ENCODE measurements at places on chromosomes 13 and 19.
A peak's percentile ranks its signal among the peaks of the same experiment; 100 is the strongest.

DNA sequence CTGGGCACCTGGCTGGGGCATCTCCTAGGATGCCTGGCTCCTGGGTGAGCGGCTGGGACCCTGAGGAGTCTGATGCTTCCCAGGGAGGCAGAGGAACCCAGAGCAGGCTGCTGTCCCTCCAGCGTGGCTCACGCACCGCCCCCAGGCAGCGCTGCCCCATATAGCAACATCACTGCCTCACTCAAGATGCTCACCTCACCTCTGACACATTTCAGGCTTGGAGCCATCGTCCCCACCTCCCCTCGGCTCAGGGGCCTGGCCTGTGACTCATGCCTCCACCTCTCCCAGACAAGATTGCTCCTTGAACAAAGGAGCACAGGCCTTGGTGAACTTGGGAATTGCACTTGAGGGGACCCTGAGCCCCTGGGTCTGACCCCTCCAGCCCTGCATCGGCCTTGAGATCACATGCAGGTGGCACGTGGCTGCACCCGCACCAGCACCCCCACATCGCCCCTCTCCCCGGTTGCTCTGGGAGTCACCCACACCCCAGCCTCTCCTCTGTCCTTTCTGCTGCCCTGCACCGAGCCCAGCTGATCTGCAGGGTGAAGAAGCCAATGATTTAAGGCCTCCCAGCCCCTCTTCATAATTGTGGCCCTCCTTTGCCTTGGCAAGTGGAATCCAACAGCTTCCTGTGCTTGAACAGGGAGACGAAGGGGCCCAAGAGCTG, 11.2 kb downstream of the CEBPA start:
- DNase-seq: no peak

DNA sequence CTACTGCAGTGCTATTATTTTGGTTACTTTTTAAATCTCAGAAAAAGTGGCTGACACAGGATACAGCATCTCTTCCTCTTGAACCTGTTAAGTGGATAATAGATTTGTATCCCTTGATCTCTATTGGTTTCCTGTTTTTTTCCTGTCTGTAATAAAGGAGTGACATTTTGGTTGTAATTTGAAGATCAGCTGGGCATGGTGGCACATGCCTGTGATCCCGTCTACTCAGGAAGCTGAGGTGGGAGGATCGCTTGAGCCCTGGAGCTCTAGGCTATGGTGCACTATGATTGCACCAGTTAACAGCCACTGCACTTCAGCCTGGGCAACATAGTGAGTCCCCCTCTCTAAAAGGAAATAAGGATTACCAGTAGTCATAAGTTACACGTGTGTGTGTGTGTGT, 46.8 kb downstream of the METTL21C start:
- no peak for DNase-seq

- DNase-seq: no peak
Measured at GRCh38 chr13:28426381-28426780, 68.5 kb downstream of the FLT1 start.

DNA sequence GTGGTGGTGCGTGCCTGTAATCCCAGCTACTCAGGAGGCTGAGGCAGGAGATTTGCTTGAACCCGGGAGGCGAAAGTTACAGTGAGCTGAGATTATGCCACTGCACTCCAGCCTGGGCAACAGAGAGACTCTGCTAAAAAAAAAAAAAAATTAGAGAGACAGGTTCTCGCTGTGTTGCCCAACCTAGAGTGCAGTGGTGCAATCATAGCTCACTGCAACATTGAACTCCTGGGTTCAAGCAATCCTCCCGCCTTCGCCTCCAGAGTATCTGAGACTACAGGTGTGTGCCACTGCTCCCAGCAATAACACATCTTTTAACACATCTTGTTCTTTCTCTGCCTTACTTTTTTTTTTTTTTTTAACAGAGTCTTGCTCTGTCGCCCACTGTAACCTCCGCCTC, 32.7 kb downstream of the CLEC17A start:
- no peak for DNase-seq

- DNase-seq: no peak
Measured at GRCh38 chr13:78298657-78299056, 304.7 kb downstream of the POU4F1 start.

DNA sequence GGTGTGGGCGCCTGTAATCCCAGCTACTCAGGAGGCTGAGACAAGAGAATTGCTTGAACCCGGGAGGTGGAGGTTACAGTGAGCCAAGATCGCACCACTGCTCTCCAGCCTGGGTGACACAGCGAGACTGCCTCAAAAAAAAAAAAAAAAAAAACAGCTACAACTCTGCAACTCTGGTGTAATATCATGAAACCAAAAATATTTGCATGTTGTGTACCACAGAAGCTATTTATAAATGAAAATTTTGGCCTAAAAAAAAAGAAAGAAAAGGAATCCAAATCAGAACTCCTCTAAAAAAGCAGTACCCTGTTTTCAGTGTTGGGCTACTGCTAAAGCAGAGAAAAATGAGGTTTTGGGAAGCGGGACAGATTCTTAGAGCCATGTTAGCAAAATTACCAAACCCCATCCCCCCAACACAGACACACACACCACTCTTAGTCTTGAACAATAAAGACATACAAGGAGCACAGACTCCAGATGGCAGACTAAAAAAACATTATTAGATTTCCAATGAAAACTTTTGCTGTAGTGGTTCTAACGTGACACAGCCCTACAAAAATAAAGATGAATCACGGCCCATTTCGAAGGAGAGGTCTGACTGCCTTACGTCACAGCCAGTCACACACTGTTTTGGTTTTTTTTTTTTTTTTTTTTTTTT, 51.5 kb downstream of the INSR start:
- no peak for DNase-seq

GRCh38 chr13:46405457-46405856, 18.4 kb upstream of the RUBCNL start:
- DNase-seq: no peak

GRCh38 chr19:41225238-41226052, 6.4 kb downstream of the AXL start:
- no peak for DNase-seq

- DNase-seq: no peak
Measured at GRCh38 chr13:23988546-23989122, 91.3 kb upstream of the C1QTNF9B start.

- DNase-seq: no peak
Measured at GRCh38 chr19:19110410-19111135, 27.7 kb downstream of the TMEM161A start.

GRCh38 chr13:38350114-38350617, 515 bp downstream of the UFM1 start:
- no peak for DNase-seq

DNA sequence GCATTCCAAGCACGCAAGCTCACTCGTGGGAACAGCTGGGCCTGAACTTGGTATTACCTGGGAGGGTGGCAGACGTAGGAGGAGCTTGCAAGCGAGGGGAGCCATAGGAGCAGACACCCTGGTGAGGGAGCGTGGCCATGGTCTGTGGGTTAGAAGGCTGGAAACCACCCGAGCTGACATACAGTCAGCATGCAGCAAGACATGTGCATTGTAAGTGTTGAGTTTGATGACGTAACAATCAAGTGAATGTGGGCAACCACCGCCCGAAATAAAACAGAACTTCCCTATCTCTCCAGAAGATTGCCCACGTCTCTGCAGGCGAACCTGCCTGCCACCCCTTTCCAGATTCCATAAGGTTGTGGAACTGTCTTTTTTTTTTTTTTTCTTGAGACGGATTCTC, 26.8 kb downstream of the UBXN6 start:
- DNase-seq: no peak

DNA sequence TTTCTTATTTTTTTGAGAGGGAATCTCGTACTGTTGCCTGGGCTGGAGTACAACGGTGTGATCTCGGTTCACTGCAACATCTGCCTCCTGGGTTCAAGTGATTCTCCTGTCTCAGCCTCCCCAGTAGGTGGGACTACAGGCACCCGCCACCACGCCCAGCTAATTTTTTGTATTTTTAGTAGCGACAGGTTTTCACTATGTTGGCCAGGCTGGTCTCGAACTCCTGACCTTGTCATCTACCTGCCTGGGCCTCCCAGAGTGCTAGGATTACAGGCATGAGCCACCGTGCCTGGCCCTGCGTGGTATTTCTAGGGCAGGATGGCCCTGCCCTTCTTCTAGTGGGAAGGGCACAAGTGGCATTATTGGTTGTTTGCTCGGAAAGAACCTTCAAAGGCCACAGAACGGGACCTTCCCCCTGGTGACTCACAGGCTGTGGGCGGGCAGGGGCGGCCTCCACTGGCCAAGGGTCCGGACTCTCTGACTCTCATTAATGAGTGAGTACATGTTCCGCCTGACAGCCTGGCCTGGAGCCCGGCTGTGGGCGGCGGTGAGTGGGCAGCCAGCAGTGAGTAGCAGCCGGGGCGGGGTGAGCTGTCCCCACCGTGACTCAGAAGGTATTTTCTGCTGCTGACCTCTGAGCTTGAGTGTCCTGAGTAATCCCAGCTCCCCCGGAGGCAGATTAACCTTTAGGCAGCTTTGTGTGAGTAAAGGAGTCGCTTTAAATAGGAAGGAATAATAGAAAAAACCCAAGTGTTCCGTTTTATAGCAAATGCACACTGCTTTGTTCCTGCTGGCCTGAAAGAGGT, 5.1 kb downstream of the DOT1L start:
- peak; percentile 72 for DNase-seq

DNA sequence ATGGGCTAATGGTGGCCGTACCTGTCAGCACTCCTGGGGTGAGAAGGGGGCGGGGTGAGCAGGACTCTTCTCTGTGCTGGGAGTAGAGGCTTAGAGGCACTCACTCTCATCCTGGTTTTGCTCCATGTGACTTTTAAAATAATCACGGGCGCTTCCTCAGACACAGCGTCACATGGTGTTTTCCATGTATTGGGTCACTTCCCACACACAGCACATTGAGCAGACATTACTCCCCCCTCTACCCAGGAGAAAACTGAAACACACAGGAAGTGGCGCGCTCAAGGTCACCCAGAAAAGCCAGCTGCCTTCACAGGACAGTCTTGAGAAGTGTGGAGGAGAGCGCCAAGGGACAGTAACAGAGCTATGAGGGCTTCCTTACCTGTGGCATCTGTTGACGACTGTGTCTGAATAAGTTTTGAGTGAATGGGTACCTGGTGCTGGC, 23.2 kb downstream of the SPATA13 start:
- DNase-seq: no peak

GRCh38 chr19:47284324-47284899, 9.7 kb downstream of the INAFM1 start:
- DNase-seq: no peak

DNA sequence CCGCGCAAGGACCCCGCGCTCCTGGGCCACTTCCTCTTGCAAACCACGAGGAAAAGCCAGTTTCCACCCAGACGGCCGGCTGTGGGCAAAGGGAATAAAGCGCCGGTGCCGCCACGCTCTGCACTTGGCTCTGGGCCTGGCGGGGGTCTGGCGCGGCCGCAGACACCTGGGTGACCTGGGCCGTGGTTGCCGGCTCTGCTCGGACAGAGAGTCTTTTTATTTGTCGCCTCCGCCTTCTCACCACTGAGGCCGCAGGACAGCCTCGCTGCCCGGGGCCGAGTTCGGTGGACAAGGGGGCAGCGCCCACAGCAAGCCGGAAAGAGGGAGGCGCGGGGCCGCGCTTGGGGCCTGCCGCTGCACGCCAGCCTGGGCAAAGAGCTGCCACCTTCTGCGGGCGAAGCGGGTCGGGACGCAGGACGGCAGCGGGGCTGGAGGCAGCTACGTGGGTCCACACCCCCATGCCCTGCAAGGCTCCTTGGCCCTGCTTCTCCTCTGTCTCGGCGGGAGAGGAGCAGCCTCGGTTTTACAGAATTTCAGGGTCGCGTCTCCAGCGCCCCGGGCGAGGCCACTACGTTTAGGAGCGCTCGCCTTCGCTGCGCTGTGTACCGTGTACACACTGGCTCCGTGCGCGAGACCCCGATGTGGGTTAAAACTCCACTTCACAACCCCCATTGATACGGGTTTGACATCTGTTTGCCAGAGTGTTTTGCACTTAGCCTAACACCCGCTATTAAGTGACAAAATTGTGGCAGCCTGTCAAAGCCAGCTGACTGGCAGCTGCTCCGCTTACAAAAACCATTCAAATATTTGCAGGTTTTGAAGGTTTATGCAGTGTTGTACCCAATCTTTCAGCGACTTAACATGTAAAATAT, 13.0 kb upstream of the SOX1 start:
- no peak for DNase-seq

- no peak for DNase-seq
Measured at GRCh38 chr13:91816263-91816807, 417.9 kb downstream of the GPC5 start.

DNA sequence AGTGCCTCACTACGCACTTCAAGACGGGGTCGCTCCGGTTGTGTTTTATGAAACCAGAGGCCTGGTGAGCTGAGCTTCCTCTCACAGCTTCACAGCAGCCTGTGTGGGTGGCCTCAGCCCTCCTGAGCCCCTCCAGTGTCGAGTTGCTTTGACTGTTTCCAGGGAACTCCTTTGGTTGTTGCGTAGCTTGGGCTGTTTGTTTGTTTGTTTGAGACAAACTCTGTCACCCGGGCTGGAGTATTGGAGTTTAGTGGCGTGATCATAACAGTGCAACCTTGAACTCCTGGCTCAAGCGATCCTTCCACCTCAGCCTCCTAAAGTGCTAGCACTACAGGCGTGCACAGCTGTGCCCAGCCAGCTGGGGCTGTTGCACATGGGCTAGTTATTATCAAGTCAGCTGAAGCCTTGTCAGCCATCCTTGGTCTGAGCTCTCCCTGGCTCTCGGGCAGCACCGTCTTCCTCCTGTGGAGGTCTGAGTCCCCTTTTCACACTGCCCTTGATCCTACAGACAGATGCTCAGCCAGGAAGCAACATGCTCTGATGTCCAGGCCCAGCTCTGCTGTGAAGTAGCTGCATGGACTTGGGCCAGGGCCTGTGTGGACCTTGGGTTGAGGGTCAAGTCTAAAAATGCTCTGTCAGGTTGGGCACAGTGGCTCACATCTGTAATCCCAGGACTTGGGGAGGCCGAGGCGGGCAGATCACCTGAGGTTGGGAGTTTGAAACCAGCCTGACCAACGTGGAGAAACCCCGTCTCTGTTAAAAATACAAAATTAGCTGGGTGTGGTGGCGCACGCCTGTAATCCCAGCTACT, 10.2 kb downstream of the DOT1L start:
- no peak for DNase-seq

DNA sequence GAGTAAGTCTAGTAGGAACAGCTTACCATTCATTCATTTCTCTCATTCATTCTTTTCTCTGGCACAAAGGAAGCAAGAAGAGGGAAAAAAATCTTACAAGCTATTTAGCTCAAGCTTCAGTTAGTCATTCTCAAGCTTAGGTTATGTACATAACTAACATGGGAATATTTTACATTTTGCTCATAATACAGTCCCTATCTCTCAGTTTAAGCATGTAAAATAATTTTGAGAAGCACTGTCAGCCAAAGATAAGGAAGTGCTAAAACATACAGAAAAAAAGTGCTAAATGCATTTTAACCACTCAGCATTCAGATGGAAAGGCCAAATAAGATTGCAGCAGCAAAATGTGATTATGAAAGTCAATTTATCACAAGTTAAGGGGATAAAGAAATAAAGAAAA, 7.9 kb downstream of the RBM26 start:
- no peak for DNase-seq
